ENCODE measurements at places on chromosomes 6 and 20. TPM values are rescaled to one million over a fixed set of nuclear protein-coding genes. Genes with fewer than 3 reads are reported as not detected.

Gene LPIN3
- 3.0 TPM for total RNA-seq

- no peak for DNase-seq
Measured at GRCh38 chr20:56447227-56447626, 21.2 kb upstream of the RTF2 start.

GRCh38 chr6:32583527-32583898 lies 6.1 kb downstream of the HLA-DRB1 start:
- DNase-seq = no peak

DNA sequence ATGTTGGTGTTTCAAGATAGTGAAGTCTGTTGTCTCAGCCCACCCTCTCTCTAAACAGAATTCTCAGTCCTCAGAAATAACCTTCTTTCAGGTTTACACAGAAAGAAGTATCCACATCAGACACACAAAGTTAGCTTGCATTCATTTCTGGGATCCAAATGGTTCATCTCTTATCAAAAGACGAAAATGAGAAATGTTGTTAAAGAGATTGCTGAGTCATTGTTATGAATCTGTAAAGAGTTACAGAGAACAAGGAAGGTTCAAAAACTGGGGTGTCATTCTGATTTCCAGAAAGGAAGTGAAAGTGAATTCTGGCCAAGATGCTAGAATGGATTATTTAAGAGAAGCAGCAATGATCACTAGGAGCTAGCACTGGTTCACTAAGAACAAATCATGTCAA lies 90.5 kb upstream of the ATXN1 start:
- no peak for DNase-seq

GRCh38 chr6:32224696-32225095 lies 829 bp upstream of the NOTCH4 start:
- DNase-seq = no peak
